ENCODE measurements at places on chromosomes 2 and 18.

DNA sequence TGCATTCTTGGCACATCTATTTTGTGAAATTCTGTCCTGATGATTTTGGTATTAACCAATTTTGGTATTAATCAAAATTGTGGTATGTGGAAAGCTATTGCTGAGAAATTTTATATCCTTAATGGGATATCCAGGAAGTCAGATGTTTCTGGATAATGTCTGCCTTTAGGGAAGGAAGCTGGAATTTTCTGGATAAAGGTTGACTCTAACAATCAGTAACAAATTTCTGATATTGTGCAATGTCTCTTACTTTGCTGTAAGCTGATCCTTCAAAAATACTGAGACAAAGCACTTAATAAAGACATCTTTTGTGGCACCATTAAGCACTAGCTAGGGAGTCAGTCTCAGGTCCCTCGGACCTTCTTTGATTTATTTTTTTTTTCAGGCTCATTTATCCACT lies 100.8 kb upstream of the UGP2 start:
- DNase-seq, result no peak

- DNase-seq, result no peak
Measured at GRCh38 chr2:157809212-157809611, 66.9 kb downstream of the ACVR1 start.

DNA sequence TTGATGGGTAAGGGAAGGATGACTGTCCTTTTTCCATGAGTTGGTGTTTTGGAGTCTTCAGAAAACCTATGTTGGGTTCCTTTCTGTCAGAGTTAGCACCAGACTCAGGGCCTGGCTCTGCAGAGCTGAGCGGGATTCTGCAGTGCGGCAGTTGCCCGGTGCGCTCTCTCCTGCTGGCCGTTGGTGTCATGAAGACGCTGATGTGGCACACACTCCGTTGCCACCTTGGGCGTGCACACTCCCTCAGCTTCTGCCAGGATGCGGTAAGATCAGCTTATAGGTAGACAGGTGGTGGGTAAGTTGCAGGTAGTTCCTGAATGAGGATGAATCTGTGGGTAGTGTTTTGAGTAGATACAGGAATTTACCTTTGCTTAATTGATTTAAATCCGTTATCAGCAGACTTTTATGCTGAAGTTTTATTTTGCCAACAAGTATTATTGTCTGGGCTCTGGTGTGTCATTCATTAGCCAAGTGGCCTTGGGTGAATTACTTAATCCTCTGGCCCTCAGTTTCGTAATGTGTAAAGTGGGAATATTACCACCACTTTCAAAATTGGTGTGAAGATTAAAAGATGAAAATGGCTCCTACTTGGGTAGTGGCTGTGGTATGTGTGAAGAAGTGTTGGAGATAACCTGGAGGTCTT lies 26.8 kb downstream of the DGKD start:
- no peak for DNase-seq

DNA sequence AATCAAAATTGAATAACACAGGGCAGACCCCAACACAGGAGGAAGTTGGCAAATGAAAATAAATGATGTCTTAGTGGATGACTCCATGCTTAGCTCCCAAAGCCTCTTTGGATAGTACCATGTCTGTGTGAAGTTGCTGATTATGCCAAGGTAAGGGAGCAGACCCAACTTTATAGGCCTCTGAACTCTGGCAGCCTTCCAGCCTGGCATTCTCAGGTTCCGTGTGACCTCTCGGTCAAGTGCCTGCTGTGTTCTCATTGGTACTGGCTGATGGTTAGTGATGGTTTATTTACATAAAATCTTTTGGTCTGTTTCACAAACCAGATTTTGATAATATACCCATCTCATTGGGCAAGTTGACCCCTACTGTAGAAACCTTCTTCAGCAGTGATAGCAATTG lies 112.2 kb upstream of the TTC39C start:
- DNase-seq, result no peak

DNA sequence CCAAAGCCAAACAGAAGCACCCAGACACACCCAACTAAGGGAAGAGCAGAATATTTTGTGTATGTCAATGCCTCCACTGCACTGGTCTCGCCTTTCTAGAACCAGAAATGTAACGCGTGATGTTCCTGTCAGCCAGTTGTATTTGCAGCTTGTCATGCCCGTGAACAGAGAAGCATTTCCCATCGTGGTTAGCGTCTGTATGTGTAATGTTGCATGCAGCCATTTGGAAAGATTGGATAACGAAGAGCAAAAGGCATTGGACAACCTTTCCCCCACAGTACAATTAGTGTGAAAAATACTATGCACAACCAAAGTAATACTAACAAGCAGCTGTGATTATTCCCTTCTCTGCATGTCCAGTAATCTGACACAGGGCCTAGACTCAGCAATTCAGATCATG lies 140.5 kb downstream of the TMEM163 start:
- no peak for DNase-seq

DNA sequence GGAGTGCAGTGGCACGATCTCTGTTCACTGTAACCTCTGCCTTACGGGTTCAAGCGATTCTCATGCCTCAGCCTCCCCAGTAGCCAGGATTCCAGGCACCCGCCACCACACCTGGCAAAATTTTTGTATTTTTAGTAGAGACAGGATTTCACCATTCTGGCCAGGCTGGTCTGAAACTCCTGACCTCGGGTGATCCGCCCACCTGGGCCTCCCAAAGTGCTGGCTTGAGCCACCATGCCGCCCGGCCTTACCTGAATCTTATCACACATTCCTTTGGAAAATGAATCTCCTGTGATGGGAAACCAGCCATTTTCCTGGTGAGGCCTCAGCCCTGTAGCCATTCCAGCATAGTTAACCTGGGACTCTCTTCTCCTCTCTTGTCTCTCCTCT lies 57.8 kb downstream of the HPCAL1 start:
- DNase-seq, result no peak

GRCh38 chr2:162073888-162074631 lies at the start of gene DPP4:
Gene DPP4 (minus strand): TSS chr2:162074215. CDS start chr2:162073981, 234 bp downstream.
- no peak for DNase-seq

DNA sequence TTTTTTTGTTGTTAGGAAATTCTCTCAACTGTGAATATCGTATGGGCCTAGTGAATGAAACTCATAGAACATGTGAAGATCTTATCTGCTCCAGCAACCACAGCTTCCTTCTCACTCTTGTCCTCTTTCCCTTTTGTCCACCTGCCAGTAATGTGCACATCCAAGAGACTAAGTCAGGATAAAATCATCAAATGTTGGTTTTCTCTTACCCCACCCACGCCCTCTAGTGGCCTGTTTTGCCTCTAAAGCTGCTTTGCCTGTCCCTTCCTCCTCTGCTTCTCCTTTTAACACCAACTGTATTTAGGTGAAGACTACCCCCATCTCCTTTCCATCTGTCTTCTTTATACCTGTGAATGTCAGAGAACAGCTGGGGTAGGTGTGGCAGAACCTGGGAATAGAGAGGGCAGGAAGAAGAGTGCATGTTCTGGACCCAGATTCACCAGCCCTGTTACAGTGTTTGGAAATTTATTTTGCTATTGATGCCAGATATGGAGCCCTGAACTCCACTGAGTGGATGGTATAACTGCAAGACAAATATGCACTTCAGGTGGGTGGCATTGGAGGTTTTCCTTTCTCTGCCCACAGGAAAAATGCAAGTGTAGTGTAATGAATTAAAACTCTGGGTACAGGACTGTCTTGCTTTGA lies 8.4 kb upstream of the MGAT5 start:
- peak; percentile 32 for DNase-seq

- DNase-seq, result no peak
Measured at GRCh38 chr2:140648393-140648792, 1482.4 kb downstream of the LRP1B start.

GRCh38 chr18:62165583-62165982 lies 21.3 kb downstream of the PIGN start:
- DNase-seq, result no peak

Data from NCI-H524 (cell line).